Stimulated activated CD8-positive, alpha-beta memory T cell treated with anti-CD3 and anti-CD28 coated beads, Interleukin-2, amount 100 ng/mL, for 1 hour (primary cell): ENCODE measurements at places on chromosomes 7 and 10.

GRCh38 chr7:39464350-39465054, 101.7 kb upstream of the YAE1 start:
- DNase-seq = no peak

DNA sequence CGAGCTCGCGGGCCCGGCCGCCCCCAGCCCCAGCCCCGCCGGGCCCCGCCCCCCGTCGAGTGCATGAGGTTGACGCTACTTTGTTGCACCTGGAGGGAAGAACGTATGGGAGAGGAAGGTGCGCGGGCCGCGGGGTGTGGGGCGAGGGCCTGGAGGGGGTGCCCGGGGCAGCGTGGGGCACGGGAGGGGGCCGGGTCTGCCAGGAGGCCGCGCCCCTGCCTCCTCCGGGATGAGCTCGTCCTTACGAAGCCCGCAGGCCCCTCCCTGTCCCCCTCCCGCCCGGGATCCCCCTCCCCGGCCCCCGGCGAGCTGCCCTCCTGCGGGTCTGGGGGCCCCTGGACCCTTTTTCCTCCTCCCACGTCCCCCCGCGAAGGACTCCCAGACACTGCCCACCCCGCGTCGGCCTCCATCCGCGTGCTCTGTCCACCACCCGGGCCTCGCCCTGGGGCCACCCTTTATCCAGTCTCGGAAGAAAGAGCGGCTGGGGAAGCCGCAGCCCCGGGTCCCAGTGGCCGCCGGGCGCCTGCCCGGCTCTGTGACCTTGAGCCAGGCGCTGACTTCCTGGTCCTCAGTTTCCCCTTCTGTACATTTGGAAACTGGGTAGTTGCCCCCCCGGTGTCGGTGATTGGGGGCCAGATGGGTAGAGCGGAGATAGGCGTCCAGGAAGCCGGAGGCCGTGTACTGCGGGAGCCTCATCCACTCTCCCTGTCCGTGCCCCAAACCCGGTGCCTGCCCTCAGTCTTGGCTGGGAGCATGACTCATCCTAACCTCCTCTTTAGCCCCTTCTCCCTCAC, 521 bp downstream of the LIMK1 start:
- no peak for DNase-seq

DNA sequence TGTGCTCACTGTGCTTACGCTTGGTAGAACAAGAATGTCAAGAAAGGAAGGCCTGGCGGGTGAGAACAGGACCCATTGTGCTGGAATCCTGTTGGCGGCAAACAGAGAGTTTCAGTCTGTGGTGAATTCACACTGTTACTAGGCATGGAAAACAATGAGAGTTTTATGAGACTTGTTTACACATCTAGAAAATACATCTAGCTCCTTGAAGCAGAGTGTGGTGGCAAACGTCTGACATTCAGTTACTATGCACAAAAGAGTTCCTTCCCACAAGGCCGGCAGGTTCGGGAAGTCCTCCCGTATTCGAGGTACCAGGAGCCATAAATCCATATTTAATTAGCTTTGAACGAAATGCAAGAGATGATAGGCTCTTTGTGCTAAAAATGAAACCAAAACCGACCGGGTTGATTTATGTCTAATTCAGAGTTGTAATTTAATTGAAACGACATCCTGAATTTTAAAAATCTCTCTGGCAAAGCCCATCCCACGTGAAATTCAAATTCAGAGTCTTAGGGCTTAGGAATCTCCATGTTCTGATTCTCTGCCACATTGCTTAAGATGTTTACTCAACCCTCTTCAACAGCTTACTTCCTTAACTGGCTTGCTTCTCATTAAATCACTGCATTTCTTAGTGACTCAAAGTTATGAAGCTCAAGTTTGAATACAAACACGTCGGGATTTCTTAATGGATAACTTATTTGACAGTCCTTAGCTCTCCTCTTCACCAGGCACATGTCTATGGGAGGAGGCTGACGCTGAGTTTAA, 299.9 kb upstream of the PITRM1 start:
- no peak for DNase-seq

- no peak for DNase-seq
Measured at GRCh38 chr7:130988443-130988842, 254.4 kb upstream of the KLF14 start.

DNA sequence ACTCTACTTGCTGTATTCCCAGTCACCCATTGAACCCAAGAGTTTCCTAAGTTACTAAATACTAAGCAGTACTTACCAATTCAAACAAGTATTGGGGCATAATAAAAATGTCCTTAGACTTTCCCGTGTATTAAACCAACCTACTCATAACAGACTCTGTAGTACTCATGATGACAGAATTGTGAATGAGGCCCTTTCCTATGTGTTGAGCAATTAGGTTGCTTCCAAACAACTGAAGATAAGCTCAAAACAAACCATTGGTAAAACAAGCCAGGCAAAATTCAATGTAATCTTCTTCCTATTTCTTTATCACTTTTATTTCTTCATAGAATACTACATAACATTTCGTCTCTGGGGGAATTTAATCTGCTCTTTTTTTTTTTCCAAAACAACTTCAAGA, 106.5 kb upstream of the ANK3 start:
- no peak for DNase-seq

DNA sequence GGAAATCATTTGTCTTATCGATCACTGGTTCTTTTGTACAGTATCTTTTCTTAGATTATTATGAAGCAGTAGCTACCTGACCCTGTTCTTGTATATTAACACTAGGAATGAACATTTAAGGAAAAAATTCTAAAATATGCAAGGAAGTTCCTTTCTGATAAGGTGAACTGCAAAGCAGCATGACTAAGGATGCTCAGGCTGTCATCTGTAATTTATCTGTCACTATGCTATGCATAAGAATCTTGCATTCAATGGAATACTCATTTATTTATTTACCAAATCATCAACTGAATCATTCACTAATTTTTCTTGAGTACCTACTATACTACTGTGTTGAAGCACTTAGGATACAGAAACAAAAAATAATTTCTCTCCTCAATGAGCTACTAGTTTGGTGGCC, 5.8 kb downstream of the GSDME start:
- DNase-seq = no peak
